ENCODE measurements at places on chromosomes 4 and X. TPM values are rescaled to one million over a fixed set of nuclear protein-coding genes. Genes with fewer than 3 reads are reported as not detected.

The UCHL1 gene
- total RNA-seq, result 974 TPM

The YIPF6 gene
- 37.9 TPM for total RNA-seq

The TMPRSS11D gene
- not detected for total RNA-seq

The ALB gene
- 1.1 TPM for total RNA-seq

The PABPC5 gene
- 3.2 TPM for total RNA-seq

The EREG gene
- total RNA-seq, result 0.11 TPM

The ADGRG4 gene
- total RNA-seq, result 0.09 TPM

The SHOX gene
- not detected for total RNA-seq

The CLIC2 gene
- 9.7 TPM for total RNA-seq

The MAGEC1 gene
- total RNA-seq, result not detected

The SATL1 gene
- 1.0 TPM for total RNA-seq

The SOX3 gene
- not detected for total RNA-seq

The RXFP1 gene
- total RNA-seq, result 8.5 TPM

The SSX3 gene
- not detected for total RNA-seq

The EGF gene
- total RNA-seq, result 5.7 TPM

The FSTL5 gene
- total RNA-seq, result 16.5 TPM

The GAGE13 gene
- total RNA-seq, result not detected

The CRLF2 gene
- total RNA-seq, result not detected

The DCAF8L2 gene
- not detected for total RNA-seq

The MAGEB5 gene
- total RNA-seq, result not detected

The NOX1 gene
- not detected for total RNA-seq

The EFHC2 gene
- total RNA-seq, result 3.7 TPM

The GPR173 gene
- 20.7 TPM for total RNA-seq

The DKK2 gene
- 1.3 TPM for total RNA-seq

The FGB gene
- total RNA-seq, result not detected

The MAGED4 gene
- 41.4 TPM for total RNA-seq

The MID1 gene
- total RNA-seq, result 15.7 TPM

The FGFRL1 gene
- 39.3 TPM for total RNA-seq

The EXOC1L gene
- total RNA-seq, result not detected

The FDCSP gene
- not detected for total RNA-seq

The SPIN2A gene
- total RNA-seq, result 2.1 TPM

The PIN4 gene
- 12.8 TPM for total RNA-seq

The HTN3 gene
- not detected for total RNA-seq

The UGT2B11 gene
- not detected for total RNA-seq

The APLN gene
- total RNA-seq, result 12.8 TPM

The SLC38A5 gene
- total RNA-seq, result 15.6 TPM

The ZNF157 gene
- 2.9 TPM for total RNA-seq

The CHIC1 gene
- total RNA-seq, result 50.9 TPM

The STATH gene
- not detected for total RNA-seq

The PAGE1 gene
- total RNA-seq, result not detected

The PDGFC gene
- 17.8 TPM for total RNA-seq

The MAOA gene
- total RNA-seq, result 37.1 TPM

The ADGRL3 gene
- total RNA-seq, result 106 TPM

The MSX1 gene
- 4.5 TPM for total RNA-seq

All from dorsolateral prefrontal cortex (tissue), 122 donors.